ENCODE measurements at places on chromosomes 5 and 9. TPM values are rescaled to one million over a fixed set of nuclear protein-coding genes. Genes with fewer than 3 reads are reported as not detected.
A peak's percentile ranks its signal among the peaks of the same experiment; 100 is the strongest.

DNA sequence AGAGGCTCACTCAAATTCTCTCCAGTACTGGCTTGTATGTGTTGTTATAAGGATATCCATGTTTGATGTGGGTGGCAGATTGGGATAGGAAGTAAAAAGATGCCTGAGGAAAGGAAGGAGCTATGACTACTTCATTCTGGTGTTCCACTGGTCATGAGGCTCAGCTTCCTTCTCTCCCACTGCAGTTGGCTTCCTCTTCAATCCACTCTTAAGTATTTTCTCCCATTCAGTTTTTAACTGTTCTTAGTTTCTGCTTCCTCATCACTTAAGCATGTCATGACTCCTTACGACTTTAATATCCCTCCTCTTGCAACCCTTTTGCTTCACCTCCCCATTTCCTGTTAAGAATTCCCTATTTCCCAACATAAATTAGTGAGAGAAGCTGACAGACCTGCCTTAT is 81.1 kb downstream of the PJA2 start:
- peak; percentile 56 for DNase-seq

DNA sequence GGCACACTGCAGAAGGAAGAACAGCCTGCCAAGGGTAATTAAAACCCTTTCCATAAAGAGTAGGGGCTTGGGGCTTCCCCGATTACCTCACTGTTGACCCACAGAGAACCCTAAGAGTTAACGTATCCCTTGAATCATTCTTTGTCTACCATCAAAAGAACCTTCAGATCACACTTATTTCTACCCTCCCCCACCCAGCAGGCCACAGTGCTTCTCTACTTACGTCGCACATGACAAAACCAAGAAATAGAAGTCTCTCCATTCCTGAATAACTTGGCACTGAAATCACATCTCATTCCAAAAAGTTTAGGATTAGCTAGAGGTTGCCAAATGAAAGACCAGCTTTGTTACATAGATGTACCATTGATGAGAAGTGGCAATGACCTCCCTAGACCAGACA is 268.7 kb upstream of the GAS1 start:
- no peak for DNase-seq

DNA sequence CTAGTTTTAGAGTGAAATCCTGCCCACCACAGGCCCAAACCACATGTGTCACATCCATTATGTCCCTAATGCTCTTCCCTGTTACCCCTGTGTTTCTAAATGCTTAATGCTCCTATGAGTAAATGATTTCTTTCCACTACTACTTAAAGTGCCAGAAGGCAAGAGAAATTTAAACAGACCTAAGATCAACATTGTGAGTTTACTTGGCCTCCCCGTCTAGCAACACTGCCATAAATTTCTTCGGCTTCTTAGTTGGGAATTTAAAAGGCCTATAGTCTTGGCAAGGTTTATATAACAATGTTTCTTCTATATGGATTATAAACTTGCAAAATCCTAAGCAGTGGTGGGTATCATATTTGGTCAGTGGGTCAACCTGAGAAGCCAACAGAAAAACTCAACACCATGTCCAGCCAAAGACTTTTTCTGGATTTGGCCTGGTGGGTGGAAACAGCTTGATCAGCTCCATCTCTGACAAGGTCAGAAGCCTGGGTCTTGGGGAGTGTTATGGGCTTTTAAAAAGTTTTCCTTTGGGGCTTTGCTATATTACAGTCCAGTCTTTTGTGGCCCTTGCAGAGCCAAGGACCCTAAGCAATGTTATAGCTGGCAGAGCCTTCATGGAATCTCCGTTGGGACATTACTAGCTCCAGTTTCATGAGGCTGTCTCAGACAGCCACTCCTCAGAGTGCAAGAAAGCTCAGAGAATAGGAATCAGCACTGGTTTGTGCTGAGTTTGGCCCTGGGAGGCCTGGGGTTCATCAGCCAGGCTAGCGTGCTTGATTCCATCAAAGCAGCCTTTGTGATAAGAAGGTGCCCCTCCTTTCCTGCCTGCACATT is 119.8 kb downstream of the PRDM6 start:
- DNase-seq: no peak

DNA sequence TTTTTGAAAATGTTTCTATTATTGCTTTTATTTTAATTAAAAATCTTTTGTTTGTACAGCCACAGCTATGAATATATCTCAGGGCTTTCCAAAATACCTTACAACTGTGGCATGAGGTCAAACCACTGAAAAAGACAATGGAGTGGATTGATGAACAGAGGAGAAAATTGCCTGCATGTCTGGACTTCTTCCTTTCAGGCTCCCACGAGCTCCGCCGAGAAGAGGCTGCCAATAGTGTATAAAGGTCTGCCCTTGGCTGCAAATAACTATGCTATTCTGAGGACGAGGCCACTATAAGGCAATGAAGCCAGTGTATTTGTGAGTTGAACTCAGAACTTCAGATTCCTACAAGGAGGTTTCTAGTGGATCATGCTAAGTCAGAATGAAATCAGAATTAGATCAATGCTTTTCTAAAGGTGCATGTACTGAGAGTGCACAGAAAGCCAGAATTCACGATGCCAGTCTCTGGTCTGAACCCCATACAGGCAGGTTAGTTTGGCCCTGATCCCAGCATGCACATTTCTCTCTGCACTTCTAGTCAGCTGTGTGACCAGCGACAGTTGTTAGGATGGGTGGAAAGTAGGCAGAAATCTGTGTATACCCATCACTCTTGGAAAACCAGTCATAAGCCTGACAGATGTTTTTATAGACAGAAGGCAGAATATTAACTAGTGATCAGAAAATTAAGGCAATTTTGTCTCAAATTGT is 42.7 kb upstream of the PLPP1 start:
- peak; percentile 36 for DNase-seq

DNA sequence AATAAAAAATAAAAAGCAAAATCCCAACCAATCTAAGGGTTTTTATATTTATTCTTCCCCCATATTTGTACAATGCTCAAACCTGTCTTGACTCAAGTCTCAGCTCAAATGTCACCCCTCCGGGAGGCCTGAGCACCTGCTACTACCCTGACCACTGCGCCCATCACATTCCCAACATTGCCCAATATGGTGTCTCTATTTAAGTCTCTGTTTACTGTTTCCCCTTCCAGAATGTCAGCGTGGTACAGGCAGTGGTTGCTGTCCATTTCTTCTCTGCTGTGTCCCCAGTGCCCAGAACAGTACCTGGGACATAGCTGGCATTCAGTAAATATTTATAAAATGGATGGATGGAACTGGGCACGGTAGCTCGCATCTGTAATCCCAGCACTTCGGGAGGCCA is 47.3 kb upstream of the PRRC2B start:
- no peak for DNase-seq

BNC2 gene
- total RNA-seq: 18.5 TPM

SCAI gene
- 2.9 TPM for total RNA-seq

FOXD4L3 gene
- total RNA-seq: not detected

DNA sequence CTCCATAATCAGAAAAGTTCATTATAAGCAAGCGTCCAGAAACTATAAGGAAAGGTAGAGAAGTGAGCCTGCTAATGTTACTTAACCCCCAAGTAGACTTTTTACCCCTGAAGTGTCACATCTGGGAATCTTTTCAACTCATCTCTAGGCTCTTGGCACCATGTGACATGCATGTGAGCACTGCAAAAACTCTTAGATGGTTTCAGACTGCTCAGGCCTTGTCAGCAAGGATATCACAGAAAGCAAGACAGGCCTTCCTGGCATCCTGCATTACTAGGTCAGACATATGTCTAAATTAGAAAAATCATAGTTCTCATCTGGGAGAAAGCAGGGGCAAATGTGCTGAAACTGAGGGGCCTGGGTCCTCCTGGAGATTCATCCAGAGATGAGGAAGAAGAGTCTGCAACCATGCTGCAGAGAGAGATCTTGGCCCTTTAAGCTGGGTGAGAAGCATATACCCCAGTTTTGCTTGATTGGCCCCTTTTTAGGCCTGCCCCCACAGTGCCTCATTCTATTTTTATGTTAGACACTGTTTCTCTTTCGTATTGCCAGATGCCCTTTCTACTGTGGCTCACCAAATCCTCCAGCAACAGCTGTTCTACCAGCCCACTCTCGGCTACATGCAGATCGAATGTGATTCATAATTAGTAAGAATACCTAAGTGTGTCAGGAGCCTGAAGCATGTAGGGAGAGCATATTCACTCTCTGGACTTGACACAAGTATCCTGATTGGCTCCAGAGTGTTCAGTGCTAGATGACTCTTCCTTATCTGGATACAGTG is 19.0 kb downstream of the TMEM8B start:
- peak; percentile 99 for DNase-seq

- peak; percentile 42 for DNase-seq
Observed at GRCh38 chr5:130871346-130872086, 293.5 kb downstream of the HINT1 start.
